A172 (cell line): ENCODE measurements at places on chromosomes 3 and 15. TPM values are rescaled to one million over a fixed set of nuclear protein-coding genes. Genes with fewer than 3 reads are reported as not detected.

- DNase-seq, result no peak
These were observed 97.9 kb downstream of the RAP2B start for GRCh38 chr3:153259956-153260355.

- DNase-seq, result no peak
These were observed 53.7 kb upstream of the CSTA start for GRCh38 chr3:122271246-122271898.

DNA sequence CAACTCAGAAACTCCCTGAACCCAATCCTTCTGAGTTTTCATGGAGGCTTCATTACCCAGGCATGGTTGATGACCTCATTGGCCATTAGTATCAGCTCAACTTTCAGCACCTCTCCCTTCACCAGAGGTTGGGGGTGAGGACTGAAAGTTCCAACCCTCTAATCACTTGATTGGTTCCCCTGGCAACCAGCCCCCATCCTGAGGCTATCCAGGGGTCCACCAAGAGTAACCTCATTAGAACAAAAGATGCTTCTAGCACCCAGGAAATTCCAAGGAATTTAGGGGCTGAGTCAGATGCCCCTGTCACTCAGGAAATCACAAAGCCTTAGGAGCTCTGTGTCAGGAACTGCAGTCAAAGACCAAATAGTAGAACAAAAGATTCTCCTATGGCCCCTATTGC, 43.8 kb downstream of the ADAMTSL3 start:
- no peak for DNase-seq

- DNase-seq, result no peak
These were observed 3.0 kb downstream of the POMGNT2 start for GRCh38 chr3:43102773-43103480.

DNA sequence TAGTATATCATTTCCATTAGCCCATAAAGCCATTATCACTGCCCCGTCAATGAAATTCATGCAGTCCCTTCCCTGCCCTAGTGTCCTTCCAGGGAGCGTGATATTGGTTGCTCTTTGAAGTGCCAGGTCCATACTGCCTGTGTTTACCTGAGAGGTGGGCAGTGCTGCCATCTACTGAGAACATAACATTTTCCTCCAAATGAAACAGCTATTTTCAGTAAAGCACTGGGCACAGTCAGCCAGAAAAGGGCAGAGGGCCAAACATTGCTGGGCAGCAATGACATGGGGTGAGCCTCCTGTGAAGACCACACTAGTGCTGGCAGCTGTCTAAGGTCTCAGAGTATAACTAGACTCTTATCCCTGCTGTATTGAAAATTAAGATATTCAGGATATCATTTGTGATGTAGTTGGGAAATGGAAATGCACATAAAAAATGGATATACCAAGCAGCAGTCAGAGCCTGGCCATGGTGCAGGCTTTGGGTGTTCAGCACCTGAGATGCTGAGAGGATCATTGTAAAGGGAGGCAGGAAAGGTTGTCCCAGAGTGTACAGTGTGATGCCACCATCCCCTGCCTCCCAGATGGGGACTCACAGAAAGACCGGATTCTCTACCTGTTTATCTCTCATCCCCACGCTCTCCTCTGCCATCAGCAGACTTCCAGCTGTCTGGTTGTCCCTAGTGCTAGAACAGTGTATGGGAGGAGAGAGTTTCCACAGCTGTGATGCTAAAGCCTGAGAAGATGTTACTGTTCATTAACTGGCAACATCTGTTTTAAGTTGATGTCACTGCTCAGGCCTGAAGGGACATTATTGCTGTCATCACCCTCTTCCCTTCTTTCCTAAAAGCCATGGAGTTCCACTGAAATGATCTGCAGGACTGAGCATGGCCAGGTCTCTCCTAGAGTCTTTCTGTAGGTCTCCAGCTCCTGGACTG, 108.8 kb downstream of the ARNT2 start:
- peak; percentile 53 for DNase-seq

DNA sequence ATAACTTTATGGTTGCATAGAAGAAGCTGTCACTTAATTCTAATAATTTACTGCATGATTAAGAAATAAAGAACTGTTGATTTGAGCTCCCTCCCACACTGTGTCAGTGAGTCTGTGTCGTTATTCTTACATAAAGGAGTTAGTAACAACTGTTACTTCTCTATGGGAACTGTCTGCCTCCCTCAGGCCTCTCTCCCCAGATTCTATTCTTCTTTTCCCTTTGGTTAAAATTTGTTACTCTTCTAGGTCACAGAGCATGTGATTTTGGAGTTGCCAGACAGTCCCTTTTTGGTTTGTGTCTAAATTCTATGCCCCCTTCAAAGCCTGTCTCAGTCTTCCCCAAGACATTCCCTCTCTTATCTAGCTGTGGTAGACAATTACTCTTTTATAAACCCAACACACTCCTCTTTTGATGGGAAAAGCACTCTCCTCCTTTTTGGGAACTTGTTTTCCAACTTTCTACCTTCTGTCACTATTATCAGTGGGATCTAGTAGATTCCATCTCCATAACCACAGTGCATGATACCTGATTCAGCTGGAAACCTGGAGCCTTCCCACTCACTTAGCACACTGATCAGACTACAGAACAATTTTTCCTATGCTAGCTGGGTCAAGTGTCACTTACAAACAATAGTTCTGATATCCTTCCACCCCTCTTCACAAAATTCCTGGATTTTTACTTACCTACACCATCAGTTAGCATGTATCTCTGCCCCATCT, 422.1 kb upstream of the TGFBR2 start:
- DNase-seq, result no peak

- DNase-seq, result peak; percentile 40
These were observed 123.2 kb downstream of the RAP2B start for GRCh38 chr3:153285194-153285641.

DNA sequence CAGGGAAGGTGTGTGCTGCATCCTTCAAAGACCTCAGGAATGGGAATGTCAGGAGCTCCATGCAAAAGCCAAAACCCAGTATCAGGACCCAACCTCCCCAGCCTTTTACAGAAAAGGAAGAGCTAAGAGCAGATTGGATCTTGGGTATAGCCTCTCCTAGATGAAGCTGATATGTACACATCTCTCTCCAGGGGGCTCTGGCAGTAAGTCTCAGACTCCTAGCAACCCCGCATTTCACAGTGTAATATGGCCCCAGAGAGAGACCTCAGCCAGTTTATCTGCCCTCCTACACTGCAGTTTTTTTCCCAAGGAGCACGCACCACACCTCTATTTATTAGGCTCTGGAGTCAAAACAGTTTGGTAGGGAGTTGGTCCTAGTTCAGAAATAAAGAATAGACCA, 88.2 kb downstream of the RBPMS2 start:
- DNase-seq, result no peak

DNA sequence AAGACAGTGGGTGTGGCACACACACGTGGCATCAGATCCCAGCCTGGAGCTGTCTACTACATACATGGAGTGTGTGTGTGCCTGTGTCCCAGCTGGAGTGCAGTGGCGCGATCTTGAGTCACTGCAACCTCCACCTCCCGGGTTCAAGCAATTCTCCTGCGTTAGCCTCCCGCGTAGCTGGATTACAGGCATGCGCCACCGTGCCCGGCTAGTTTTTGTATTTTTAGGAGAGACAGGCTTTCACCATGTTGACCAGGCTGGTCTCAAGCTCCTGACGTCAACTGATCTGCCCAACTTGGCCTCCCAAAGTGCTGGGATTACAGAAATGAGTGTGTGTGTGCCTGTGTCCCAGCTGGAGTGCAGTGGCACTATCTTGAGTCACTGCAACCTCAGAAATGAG, 108.8 kb downstream of the IL12A start:
- no peak for DNase-seq

GRCh38 chr15:78438619-78439285, 736 bp downstream of the IREB2 start:
- DNase-seq, result no peak

DNA sequence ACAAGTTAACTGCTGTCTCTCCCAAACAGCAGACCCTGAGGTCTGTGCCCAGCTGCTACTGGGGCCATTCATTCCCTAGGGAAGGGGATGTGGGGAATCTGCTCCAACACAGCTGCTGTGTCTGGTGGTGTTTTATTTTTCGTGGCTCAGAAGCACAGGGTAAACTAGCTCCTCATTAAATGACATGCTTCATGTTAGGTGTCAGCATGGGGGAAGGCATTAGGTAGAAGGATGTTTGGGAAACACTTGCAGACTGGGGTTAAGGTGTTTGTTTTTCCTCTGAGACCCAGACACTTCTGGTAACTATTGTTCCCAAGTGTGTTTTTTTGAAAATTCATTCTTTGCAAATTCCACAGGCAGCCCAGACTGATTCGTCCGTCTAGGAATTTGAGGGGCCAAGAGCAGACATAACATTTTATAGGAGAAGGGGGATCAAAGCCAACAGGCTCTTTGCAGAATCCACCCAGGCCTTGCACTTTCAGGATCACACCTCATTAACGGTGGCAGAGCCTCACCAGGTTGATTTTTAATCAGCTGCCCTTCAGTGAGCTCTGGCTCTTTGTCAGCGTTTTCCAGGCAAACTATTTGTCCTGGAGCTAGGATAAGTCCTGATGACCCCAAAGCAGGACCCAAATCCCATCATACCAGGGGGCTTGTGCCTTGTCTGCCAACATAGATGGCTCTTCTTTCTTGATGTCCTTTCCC, 65.4 kb upstream of the ITGA11 start:
- peak; percentile 19 for DNase-seq

- peak; percentile 10 for DNase-seq
These were observed 131.8 kb downstream of the CCNL1 start for GRCh38 chr3:157027861-157028745.

DNA sequence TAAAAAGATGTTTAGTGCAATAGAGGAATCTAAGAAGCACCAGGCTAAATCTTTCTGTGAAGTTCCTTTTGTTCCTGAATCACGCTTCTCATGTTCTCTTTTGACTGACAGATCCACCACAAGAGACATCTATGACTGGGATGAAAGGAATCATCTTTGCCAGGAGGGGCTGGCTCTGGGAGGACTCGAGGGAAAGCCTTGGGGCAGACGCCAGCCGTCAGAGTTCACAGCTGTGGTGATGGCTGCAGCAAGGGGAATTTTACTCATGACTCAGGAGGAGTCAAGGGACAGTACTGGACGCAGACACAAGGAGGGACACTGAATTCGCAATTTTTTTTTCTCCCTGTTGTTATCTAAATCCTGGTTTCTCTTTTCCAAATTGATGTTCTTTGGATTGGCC, 38.7 kb downstream of the C3orf38 start:
- DNase-seq, result peak; percentile 71

DNA sequence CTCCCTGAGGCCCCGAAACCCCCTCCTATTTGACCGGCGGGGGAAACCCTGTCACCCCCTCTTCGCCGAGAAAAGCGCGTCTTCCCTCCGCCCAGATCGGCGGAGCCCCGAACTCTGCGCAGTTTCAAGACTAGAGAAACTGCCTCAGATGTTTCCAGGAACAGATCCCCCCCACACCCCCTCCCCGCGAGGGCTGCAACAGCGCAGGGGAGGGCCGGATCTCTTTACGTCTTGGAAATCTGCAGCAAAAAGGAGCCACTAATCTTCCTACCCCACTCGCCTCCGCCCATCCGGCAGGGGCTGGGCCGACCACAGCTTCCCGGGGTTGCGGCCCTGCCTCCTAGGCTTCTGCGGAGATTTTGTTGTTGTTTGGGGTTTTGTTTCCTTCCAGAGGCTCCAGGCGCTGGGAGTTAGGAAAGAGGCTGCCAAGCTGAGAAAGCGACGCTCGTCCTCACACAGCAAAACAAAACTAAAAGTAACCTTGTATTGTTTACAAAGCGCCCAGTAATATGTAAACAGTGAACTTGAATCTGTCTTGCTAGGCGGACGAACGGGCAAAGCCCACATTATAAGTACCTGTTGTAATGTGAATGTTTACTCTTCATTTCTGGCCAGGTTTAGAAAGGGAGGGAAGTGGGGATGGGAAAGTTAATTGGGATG, 2.2 kb downstream of the FOXB1 start:
- DNase-seq, result peak; percentile 50

GRCh38 chr3:169044331-169045113, 619.0 kb downstream of the MECOM start:
- DNase-seq, result peak; percentile 69

DNA sequence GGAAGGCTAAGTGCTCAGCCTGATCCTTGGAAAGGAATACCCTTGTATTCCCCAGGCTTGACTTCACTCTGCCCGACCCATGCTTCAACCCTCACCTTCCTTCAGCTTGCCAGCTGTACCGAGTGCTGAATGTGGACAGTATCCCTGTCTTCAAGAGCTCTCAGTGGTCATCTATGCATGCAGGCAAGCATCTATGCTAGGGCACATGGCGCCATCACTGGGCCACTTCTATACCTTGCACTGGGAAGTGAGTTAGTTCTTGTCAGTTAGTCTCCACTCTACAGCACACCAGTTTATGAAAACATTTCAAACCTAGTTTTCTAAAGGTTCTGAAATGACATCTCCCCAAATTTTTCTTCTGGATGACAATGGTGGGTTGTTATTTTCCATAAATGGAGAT, 82.0 kb upstream of the MYRIP start:
- no peak for DNase-seq

- DNase-seq, result peak; percentile 62
These were observed 87.6 kb upstream of the SOX2 start for GRCh38 chr3:181623924-181624694.

The SLC26A6 gene
- 16.9 and 17.5 TPM in 2 replicates for total RNA-seq

The CCRL2 gene
- total RNA-seq, result 0.72 TPM in 1 of 2 replicates, not detected in the other

The TRIM42 gene
- not detected in 2 replicates for total RNA-seq

The ADCY5 gene
- 0.84 and 0.90 TPM in 2 replicates for total RNA-seq

The CLDN11 gene
- total RNA-seq, result not detected in 2 replicates

The C3orf49 gene
- not detected in 2 replicates for total RNA-seq

The TM4SF18 gene
- total RNA-seq, result 0.45 and 2.1 TPM in 2 replicates

The ADAMTS17 gene
- 0.16 TPM in 1 of 2 replicates, not detected in the other for total RNA-seq

The METTL6 gene
- 40.8 and 48.8 TPM in 2 replicates for total RNA-seq

The CPN2 gene
- total RNA-seq, result 0.10 TPM in 1 of 2 replicates, not detected in the other

The TMEM108 gene
- total RNA-seq, result not detected in 2 replicates

The PYGO1 gene
- 10.3 and 14.7 TPM in 2 replicates for total RNA-seq

The SNRK gene
- 11.6 and 16.5 TPM in 2 replicates for total RNA-seq

The CIAO2A gene
- total RNA-seq, result 179 and 181 TPM in 2 replicates

The ADPRH gene
- 0.21 TPM in 1 of 2 replicates, not detected in the other for total RNA-seq

The SEMA3F gene
- 3.5 and 11.1 TPM in 2 replicates for total RNA-seq

The RETNLB gene
- total RNA-seq, result not detected in 2 replicates

The HCLS1 gene
- 0.24 and 0.83 TPM in 2 replicates for total RNA-seq

The LINGO1 gene
- total RNA-seq, result 0.60 and 1.1 TPM in 2 replicates
